ENCODE measurements at places on chromosomes 1 and 21.

- no peak for DNase-seq
Measured at GRCh38 chr1:55275151-55275748, 60.1 kb upstream of the USP24 start.

DNA sequence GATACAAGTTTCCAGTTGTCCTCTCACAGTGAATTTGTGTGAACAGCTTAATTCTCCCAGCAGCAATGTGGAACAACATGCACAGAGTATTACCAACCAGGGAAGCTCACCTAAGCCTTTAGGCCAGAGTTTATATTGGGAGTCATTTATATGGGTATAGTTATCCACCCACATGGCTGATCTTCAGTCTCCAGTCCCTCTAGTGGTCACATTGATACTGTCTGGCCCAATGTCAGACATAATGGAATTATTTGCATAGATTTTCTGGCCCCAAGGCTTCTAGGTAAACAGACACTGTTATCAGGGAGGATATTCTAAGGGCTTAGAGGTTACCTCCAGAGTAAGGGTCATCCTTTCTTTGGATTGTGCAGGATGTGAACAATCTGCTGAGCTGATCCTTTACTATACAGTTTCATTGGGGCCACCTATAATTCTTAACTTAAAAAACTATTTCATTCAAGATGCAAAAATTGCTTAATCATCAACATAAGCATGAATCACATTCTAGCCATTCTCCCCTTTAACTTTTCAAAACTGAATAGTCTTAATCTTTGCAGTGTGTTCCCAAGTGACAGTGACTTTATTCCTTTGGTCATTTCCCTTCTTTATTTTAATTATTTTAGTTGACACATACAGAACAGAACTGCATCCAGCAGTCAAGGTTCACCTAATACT, 210.9 kb downstream of the LTN1 start:
- DNase-seq: no peak

DNA sequence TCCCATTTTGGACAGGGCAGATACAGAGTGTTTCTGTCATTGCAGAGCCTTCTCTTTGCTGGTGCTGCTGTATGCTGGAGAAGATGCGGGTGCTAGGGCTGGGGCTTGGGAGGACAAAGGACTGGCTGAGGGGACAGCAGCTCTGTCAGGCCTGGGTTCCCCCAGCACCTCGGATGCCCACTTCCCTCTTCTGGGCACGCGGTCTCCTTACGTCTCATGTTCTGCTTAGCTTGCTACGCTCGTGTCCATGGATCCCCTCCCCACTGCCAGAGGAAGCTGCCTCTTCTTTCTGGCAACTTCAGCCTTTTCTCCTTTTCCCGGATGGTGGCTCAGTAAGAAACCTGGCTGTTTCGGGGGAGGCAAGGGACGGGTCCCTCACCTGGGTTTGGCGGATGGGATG, 75.7 kb downstream of the ARHGEF10L start:
- no peak for DNase-seq

- DNase-seq: no peak
Measured at GRCh38 chr1:58437623-58438022, 108.9 kb downstream of the OMA1 start.

GRCh38 chr1:38088366-38088765, 41.8 kb upstream of the POU3F1 start:
- DNase-seq: no peak

Data from BJ (cell line).